ENCODE measurements at places on chromosomes 11 and 22. TPM values are rescaled to one million over a fixed set of nuclear protein-coding genes. Genes with fewer than 3 reads are reported as not detected.

- DNase-seq = no peak
Observed at GRCh38 chr11:8307601-8308000, 43.9 kb upstream of the LMO1 start.

The ANGPTL5 gene
- not detected for total RNA-seq

DNA sequence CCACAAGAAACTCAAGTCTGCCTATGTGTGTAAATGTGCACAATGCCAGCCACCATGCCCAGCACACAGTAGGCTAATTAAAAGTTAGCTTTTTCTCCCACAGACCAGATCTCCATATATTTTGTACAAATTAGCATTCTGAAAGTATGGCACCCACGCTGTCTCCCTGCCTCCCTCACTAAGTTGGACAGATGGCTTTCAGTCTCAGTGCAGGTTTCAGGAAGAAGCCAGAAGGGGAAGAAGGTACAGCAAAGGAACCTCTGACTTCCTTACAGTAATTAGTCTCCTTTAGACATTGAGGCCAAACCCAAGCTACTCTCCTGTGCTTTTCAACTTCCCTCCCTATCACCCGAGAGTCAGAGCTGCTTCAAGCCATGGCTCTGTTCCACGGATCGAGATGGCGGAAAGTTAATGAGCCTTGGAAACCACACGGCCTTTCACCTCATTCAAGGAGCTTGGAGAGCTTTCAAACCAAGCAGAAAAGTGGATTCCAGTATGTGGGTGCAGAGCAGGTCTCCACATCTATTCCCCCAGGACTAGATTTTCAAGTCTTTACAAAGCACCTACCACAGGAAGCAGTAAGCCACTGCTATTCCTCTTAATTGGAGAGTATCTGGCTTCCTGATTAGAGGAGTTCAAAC, 221.1 kb upstream of the NARS2 start:
- no peak for DNase-seq

The DENND6B gene
- total RNA-seq = 19.0 TPM

DNA sequence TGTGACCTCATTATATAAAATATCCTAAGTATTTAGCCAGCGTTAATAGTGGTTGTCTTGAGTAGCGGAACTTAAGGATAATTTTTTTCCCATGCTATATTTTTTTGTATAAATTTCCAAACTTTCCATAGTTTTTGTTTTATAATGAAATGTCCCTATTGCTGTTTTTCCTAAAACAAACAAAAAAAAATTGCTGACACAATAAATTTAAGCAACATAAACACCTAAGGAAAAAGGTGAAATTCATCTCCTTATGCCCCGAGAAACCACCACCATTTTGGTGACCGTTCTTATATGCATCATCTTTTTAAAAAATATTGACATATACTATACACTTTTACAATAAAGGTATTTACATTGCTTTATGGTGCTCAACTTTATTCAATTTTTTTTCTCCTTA, 708.8 kb upstream of the ANO5 start:
- no peak for DNase-seq

Data from Calu3 (cell line).